NCI-H524 (cell line): ENCODE measurements at places on chromosomes 4 and X.
A peak's percentile ranks its signal among the peaks of the same experiment; 100 is the strongest.

- no peak for DNase-seq
These were observed 44.3 kb downstream of the TMEM131L start for GRCh38 chr4:153510252-153511001.

DNA sequence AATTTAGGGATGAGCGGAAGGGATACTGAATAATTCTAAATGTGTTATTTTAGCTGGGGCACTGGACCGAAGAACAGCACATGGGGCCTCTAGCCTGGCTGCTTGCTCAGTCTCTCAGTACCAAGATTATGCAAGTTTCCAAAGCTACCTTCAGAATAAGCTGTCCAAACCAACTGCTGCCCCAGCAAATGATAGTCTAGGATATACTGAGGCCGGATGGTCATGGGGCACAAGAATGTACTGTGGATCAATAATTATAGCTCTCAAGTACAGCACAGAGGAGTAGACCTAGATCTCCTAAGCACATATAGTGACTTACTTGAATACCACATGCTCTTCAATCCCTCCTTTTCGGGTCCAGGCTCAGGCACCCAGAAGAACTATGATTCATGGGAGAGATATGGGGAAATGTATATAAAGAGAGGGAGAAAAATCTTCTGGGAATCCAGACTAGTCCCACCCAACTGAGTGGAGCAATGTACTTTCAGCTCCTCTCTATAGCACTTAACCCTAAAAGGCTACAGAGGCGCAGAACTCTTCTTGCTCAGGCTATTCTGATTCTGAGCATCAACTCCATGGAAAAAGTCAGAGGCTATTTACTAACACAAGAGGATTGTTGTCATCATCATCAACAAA lies 160.3 kb upstream of the GPC4 start:
- DNase-seq = no peak

DNA sequence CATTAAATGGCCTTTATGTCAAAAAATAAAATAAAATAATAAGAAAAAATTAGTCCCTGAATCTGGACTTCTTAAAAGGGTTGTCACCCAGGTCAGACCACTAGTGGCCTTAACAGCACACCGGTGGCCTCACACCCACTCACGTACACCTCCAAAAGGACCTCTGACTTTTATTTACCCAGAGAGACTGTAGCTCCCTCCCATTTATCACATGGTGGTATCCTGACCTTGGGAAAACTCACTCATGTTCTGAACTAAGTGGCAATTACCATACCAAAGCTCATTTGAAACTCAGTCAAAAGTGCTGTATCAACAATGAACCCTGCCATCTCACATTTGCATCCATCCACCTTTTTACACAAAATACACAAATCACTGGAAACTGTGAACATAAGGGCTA lies 53.1 kb upstream of the MAP3K15 start:
- no peak for DNase-seq

DNA sequence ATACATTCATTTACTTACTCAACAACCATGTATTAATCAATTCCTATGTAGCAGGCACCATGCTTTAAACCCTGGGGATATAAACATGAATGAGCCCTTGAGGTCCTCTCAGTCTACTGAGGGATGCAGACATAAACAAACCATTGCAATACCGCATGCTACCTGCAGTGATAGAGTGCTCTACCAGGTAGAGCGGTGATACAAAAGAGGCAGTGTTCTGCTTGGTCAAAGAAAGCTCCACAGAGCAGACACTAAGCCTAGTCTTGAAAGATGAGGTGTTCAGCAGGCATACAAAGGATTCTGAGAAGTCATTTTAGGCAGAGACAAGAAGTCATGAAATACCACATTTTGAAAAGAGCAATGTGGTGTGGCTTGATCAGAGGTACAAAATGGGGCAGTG lies 26.9 kb upstream of the AMOT start:
- DNase-seq = no peak

- DNase-seq = no peak
These were observed 978.3 kb upstream of the TENM3 start for GRCh38 chr4:181264893-181265292.

- no peak for DNase-seq
These were observed 44.9 kb downstream of the GATB start for GRCh38 chr4:151715881-151716280.

GRCh38 chr4:26793735-26794134 lies 66.9 kb upstream of the STIM2 start:
- no peak for DNase-seq

DNA sequence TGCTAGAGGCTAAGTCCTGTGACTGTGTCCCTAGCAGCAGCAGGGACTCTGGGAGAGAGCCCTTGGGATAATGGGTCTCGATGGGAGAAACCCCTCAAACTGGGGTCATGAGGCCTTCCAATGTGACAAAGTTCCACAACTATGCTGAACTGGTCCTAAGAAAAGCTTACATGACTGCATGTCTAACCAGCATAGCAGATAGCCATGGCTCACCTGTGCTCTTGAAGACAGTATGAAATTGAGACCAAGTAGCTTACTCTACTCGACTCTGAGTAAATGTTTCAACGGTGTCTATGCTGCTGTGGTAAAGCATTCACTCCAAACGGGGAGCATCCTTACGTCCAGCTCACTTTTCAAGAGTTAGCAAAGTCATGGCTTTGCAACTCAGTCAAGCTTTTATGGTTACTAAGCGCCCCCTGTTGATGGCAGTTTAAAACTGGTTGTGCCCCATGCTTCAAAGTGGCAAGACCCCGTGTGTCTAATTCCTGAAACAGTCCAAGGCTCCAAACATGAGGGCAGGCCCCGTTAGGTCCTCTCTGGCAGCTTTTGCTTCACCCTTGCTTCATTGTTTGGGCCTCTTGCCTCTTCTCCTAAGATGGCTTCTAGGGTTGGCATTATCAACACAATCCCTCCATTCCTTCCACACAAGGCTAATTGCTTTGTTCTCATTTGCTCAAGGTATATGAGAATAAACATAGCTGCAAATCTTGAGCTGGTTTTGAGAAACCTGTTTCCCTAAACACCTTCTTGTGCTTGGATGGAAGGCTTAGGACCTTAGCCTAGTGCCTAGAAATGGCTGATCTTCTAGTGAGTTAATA lies 46.6 kb downstream of the CCNG2 start:
- peak; percentile 67 for DNase-seq

DNA sequence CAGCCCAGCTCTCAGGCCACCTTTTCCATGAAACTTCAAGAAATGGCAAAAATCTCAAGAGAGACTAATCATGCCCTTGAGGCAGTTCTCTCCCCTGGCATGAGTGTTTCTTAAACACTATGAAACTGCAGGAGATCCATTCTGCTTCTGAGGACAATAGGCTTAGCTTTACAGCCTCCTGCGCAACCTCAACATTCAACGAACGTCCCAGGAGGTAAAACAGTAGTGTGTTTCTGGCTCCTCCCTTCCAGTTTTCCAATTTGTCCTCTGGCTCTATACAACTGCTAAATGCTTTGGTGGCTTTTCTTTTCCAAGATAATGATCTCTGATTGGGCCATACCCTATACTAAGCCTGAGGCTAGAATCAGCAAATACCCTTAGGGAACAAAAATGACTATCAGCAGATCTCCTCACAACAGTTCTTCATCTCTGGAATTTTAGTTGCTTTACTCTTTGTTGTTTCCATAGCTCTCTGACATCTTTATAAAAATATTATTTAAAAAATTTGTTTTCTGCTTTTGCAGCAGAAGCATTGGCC lies 87.0 kb upstream of the FAT1 start:
- no peak for DNase-seq

DNA sequence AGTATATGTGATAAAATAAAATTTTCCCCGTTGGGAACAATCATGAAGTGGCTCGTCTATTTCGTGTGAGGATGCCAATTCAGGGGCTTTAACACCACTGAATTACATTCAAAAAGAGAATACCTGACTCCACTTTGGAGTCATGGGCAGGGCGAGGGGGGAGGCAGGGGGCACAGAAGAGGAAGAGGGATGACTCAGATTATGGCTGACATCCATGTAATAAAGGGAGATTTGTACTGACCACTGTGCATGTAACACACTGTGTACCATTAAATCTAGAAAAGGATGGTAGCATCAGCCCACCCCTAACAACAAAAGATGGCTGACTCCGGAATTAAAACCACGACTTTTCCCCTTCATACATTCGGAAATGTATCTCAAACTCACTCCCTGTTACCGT lies 1.3 kb downstream of the SLC9A7 start:
- no peak for DNase-seq

DNA sequence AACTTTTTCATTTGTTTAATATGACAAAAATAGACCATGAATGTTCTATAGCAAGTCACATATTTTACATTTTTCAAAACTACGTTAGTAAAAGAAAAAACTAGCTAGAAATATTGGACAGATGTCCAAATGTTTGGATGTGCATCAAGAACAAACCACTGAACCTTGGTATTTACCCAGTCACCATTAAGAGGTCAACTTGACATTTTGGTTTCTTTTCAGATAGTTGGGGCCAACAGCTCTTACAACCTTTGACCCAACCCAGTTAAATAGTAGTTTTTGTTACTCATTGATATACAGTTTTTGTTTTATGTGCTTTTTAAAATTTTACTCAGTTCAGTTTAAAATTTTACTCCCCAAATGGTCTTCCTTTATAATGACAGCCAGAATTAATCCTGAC lies 238.7 kb upstream of the TET2 start:
- DNase-seq = no peak

DNA sequence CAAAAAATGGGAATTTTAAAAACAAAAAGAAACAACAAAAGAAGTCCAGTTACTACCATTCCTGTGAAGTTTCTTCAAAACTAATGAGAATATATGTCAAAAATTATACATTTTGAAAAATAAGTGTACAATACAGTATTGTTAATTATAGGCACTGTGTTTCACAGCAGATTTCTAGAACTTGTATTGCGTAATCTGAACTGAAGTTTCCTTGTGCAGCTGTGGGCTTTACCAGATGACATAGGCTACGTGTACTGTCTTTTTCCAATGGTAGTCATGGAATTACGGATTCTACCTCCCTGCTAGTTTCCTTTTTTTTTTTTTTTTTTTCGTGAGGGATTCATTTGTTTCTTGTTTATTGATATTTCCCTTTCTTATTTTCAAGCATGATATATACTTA lies 113.8 kb upstream of the GABRA2 start:
- no peak for DNase-seq

DNA sequence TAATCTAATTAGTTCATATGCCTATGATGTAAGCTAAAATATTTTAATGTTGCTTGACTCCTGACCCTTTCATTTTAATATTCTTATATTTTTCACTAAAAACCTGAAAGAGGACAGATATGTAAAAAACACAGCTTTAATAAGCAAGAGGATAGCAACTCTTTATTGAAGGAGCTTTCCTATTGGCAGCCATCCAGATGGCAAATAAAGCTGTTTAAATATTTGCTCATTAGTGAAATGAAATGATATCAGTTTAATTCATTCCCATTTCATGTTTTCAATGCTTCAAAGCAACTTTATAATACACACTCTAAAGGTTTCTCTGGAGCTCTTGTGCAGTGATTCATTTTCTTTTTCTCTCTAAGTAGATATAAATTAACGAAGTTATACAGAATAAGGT lies 473.4 kb downstream of the PCDH7 start:
- DNase-seq = peak; percentile 26

DNA sequence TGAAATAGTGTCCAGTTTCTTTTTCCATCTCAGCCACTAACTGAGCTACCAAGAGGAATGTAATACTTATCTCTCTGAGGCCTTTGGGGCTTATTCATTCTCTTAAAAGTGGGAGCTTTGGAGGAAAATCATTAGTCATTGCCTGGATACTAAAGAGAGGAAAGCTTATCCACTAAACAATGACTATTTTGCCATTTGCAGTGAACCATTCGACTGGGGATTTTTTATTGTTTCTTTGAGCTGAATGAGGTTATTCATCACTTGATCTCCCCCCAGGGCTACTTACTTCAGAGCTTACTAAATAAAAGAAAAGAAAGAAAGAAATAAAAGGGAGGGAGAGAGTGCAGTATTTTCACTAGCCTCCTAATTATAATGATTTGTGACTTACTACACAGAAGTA lies 1329.5 kb upstream of the TENM3 start:
- no peak for DNase-seq

DNA sequence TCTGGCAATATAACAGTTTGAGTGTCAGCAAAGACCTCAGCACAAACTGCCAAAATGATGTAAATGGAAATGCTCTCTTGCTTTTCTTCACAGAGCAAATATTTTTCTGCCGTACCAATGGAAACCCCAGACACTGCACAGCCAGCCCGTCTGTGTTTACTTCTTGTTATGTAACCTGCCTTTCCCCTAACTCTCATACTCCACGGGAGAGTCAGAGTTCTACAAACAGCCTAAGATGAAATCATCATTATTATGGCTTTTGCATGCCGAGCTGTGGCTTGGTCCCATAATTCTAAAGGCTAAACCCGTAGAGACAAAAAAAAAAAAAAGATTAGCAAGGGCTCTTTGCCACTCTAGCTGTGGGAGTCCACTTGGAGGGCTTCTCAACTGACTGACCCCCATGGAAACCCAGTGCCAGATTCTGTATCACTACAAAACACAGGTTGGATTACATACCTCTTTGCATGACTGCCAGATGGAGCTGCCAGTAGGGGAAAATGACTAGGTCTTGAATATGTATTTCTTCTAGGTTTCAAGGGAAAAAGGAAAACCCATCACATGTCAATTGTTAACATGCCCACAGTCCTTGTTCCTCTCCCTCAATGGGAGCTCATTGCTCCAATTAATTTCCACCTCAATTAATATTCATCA lies 197.2 kb upstream of the CNKSR2 start:
- peak; percentile 72 for DNase-seq

DNA sequence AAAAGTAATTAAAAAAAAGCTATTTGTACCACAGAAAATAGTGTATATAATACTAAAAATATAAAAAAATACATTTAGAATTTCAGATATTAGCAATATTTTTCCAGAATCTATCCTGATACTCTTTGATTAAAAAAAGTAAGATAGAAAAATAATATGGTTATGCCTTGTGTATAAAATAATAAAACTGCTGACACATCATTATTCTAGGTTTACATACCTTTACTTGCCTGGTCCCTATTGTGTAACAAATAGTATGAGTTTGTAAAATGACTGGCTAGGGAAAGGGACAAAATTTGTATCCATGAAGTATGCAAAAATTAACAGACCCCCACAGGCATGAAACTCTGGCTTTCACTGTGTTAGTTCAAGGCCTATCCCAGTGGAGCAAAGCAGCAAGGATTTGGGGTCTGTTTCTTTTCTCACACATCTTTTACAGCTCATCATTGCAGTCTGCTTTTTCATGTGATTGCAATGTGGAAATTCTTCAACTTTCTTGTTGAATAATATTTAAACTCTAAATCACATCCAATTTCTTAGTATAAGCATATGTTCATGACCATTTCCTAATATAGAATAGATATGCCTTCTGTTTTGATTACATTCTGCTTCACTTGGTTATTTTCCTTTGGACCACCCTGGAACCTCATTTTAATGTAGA lies 136.7 kb upstream of the PCDH18 start:
- DNase-seq = no peak

GRCh38 chr4:26763648-26764047 lies 97.0 kb upstream of the STIM2 start:
- DNase-seq = no peak

DNA sequence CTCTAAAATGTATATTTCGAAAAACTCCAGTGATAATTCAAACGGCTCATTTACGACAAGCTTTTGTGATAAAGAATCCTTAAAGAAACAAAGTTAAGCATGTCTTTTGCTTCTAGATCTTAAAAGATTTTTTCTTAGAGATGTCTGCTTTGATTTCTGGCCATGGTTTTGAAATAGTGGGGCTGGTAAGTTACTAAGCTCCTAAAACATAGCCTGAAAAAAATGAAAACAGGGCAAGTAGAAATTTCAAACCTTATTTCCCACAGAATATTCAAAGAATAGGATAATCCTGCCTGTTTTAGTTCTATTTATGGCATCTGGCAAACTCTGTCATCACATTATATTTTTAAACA lies 318.3 kb downstream of the ARHGAP24 start:
- no peak for DNase-seq

GRCh38 chr4:138646383-138646782 lies 369.2 kb upstream of the NOCT start:
- DNase-seq = no peak
